Mesothelial cell of epicardium (in vitro differentiated cells): ENCODE measurements at places on chromosomes 11 and 22.

DNA sequence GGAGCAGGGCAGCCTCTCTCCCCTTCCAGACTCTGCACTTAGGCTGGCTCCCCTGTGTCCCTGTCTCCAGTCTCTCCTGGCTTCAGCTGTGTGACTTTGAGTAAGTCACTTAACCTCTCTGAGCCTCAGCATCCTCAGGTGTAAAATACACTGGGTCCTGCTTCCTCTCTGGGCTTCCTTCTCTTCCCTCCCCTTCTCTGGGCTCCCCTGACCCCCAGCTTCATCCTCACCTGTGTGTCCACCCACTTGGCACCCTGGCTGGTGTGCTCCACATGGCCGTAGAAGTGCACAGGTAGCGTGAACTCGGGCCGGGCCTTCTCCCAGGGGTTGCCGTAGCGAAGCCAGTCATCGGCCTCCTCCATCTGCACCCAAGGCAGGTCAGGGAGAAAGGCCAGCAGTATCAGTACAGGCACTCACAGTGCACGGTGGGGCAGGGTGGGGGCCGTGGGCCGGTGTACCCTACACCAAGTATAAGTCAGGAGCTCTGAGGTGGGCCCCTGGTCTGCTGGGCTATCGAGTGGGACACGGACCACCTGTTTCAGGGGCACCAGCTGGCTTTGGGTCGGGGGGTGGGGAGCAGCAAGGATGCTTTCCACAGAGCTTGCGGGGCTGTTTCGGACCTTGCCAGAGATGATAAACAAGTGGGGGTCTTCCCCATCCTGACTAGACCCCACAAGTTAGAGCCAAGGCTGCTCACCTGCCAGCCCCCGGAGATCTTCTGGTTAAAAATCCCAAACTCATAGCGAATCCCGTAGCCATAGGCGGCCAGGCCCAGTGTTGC, 2.0 kb downstream of the PYGM start:
- H3K27ac ChIP-seq: no peak overlapping the region
- no peak for DNase-seq
- H3K27me3 ChIP-seq: no peaks in the 10 kb centered on the region

DNA sequence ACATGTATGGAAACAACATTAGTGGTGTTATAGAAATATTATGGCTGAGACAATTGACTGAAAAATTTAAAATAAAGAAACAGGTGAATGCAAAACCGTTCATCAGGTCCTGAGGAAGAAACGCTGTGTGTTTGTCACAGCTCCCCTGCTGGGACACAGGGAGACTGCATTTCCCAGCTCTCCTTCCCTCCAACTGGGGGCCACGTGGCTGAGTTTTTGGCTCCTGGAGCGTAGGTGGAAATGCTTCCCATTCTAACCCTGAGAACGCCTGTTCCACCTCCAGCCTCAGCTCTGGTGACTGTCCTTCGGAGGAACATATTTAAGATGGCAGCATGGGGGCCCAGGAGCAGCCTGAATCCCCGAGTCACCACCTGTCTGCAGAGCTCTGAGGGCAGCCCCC, 398.6 kb downstream of the BRD1 start:
- no peak overlapping the region for H3K27ac ChIP-seq
- no peak for DNase-seq
- H3K4me1 ChIP-seq: no peaks in the 10 kb centered on the region
- no peaks in the 10 kb centered on the region for H3K36me3 ChIP-seq

GRCh38 chr11:94149431-94150017, 20.9 kb downstream of the PANX1 start:
- H3K27ac ChIP-seq: peak overlapping the region; percentile 83
- no peak for DNase-seq
- no peaks in the 10 kb centered on the region for H3K27me3 ChIP-seq
- no peak overlapping the region for H3K4me3 ChIP-seq

DNA sequence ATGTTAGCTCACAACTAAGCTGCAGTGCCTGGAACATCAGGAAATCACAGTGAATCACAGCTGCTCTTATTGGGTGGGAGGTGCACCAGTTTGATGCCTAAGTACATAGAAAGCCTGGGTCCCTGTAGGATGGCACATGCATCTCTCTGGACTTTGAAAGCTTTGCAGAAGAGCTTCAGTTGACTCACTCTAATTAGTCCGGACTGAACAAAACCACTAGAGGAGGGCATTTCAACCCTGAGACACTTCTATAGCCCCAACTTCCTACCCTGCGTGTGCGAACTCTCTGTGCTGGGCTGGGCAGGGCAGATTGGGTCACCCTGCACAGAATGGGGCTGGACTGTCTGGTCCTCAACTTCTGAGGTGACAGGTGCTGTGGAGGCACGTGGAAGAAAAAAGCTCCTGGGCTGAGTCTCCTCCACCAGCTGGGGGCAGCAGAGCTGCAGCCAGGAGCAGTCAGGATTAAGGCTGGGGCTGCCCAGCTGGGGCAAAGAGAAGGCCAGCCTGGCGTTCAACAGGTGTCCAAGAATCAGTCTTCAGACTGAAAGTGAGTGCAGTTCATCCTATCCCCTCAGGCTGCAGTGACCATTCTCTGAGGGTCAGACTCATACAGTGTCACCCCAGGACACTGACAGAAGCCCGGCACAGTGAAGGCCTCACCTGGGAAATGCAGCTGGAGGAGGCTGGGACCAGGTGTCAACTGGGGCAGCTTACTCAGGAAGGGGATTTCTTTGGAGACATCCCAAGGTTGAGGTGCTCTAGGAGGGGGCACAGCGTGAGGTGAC, 22.1 kb downstream of the GGTLC2 start:
- peak; percentile 48 for DNase-seq
- peaks cover 66% of the 10 kb centered on the region for H3K27me3 ChIP-seq
- H3K27ac ChIP-seq: no peak overlapping the region
- H3K36me3 ChIP-seq: no peaks in the 10 kb centered on the region

- H3K27ac ChIP-seq: no peak overlapping the region
- DNase-seq: no peak
- no peaks in the 10 kb centered on the region for H3K36me3 ChIP-seq
Measured at GRCh38 chr11:116043857-116044256, 539.6 kb upstream of the CADM1 start.

DNA sequence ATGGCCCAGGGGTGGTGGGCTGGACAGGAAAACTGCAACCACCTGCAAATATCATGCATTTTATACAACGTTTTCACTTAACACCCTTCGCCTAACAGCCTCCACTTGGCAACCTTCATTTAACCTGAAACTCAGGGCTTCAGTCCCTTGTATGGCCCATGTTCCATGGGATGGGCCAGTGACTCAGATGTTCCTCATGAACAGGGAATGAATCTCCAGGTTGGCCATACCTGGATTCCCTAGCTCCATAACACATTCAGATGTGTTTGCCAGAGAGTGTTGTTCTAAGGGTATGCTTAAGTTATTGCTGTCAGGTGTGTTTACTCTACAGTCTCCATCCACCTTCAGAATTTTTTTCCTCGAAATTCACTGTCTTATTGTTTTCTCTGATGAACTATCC, 316.9 kb downstream of the JRKL start:
- no peak overlapping the region for H3K4me3 ChIP-seq
- peaks cover 22% of the 10 kb centered on the region for H3K4me1 ChIP-seq
- H3K36me3 ChIP-seq: no peaks in the 10 kb centered on the region
- no peak for DNase-seq
